Amniotic epithelial cell (primary cell): ENCODE measurements at places on chromosomes 7 and 10.
A peak's percentile ranks its signal among the peaks of the same experiment; 100 is the strongest.

DNA sequence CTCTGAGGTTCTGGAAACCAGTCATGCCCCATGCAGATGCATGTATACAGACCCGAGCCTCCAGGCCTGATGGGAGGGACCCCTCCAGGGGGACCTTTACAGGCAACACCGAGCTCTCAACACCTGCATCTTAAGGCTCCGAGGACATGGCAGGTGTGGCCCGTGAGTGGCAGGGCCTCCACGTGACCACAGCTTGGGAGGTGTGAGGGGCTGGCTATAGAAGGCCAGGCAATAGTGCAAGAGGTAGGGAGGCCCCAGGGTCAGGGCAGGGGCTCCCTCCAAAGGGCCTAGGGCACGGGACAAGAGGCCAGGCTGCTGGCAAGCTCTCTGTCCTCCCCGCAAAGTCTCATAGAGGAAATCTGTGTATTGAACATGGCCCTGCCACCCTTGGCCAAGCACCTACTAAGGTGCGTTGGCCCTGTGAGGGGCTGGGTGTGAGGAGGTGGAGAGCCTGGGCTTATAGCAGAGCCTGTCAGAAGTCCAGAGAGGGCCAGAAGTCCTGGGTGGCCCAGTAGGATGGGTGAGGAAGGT is 134.2 kb downstream of the PTPN20 start:
- DNase-seq, result no peak

DNA sequence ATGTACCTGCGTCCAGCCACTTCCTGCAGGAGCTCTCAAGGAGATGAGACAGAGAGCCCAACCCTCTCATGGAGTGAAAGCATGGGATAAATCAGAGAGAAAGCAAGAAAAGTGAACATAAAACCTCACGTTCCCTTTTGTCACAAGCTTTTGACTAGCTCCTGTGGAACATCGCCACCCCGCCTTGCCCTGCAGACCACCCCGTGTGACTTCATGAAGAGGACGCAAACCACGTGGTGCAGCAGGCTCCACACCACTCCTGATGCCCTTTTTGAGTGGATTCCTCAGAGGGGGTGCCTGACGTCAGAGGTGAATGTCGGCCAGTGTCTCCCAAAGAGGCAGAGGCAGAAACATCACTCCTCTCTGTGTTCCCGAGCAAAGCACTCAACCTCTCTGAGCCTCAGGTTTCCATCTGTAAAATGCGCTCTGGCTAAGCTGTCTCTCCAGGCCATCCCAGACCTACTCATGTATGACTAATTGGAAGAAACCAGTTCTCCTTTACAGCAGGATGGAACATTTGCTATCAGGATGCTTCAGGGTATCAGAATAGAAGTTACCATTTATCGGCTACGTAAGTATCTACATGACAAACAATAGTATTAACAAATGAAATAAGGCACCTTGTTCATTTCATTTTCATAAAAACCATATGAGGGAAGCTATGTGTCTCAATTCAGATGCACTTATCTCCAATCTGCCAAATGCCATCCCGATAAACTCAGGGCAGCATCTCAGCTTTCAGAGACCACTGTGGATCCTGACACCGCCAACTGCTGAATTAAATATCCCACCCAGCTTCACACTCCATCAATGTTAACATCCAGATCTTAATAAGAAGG is 5.3 kb downstream of the ZNF488 start:
- no peak for DNase-seq

- peak; percentile 79 for DNase-seq
These were observed 3.7 kb upstream of the MCU start for GRCh38 chr10:72688208-72688651.

DNA sequence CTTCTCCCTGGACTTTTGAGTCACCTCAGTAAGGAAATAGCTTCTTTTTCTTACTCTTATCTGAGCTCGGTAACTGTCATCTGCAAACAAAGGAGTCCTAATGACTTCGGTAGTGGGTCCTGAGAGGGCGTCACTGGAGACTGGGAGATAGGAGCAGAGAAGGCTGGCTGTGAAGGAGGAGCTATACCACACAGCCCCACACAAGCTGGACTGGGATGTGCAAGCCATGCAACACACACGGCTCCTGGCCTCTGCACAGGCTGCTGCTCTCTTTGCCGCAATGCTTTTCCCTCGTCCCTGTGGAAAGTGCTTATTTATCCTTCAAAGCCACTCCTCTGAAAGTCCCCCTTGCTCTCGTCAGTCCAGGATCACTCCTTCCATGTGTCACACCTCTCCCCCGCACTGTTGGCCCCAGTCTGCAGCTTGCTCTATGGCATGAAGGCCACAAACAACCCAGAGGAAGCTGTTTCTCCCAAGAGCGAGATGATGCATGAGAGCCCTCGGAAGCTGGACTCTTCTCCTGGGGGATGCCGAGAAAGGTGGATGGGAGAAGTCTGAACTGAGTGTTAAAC is 14.9 kb downstream of the TMEM273 start:
- peak; percentile 10 for DNase-seq

DNA sequence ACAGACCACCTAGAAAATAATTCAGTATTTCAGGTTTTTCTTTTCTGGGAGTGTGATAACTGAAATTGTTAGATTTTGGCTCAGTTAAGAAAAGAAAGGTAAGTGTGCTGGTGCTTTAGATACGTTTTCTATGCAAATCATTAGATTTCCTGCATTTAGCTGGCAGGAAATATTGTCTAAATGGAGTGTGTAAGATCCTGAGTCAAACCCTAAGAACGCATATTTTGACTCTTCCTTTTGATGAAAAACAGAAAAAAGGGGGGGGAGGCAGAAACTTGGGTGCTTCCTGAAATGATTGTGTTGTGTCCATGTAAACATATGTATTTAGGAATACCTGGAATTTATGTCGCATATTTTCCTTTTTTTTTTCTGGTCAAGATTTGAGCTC is 1.2 kb downstream of the GRK5 start:
- peak; percentile 63 for DNase-seq

GRCh38 chr10:29895456-29895855 is 163.9 kb downstream of the JCAD start:
- DNase-seq, result peak; percentile 75

DNA sequence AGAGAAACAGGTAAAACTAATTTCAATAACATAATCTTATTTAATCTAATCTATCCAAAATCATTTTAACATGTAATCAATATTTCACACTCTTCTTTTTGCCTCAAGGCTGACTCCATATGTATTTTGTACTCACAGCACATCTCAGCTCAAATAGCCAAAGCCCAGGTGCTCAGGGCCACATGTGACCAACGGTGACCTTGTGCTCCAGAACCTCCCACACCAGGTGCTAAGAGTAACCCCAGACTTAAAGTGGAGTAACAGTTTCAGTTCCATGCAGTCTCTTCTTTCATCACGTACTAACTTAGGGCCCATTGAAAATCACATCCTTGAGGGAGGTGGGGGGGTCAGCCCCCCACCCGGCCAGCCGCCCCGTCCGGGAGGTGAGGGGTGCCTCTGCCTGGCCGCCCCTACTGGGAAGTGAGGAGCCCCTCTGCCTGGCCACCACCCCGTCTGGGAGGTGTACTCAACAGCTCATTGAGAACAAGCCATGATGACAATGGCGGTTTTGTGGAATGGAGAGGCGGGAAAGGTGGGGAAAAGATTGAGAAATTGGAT is 47.3 kb downstream of the NCAPG2 start:
- no peak for DNase-seq

- DNase-seq, result peak; percentile 80
These were observed 105.4 kb upstream of the LAMB4 start for GRCh38 chr7:108235451-108236061.

DNA sequence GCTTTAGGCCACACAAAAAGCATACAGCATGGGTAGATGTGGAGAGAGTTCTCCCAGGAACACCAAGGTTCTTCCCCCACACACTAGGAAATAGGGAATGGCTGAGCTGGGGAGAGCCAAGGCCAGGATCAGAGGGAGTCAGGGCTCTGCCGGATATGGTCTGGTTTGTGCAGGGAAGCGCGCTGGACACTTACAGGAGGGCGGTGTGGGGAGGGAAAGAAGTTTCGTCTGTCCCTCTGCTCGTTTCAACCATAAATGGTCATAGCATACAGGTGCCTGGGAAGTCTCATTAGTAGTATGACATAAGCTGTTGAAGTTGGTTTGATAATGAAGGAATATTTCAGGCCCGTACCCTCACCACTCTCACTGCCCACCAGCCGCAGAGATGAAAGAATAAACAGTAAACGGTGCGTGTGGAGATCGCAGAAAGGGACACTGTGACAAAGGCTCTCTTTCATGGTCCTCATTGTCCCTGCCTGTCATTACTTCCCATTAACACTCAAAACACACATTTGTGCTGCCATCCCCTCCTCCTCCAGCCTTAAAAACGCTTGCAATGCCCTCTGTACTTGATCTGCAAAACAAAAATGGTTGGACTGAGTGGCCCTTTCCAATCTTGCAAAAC is 207.2 kb downstream of the CELF2 start:
- DNase-seq, result no peak
